ENCODE measurements at places on chromosomes 16 and 17. TPM values are rescaled to one million over a fixed set of nuclear protein-coding genes. Genes with fewer than 3 reads are reported as not detected.
A peak's percentile ranks its signal among the peaks of the same experiment; 100 is the strongest.

Gene TMEM106A
- total RNA-seq: 6.3 TPM

Gene SYT17
- not detected for total RNA-seq

Gene SOST
- not detected for total RNA-seq

Gene CCL8
- total RNA-seq: not detected

Gene SLC6A2
- total RNA-seq: not detected

Gene PPM1E
- total RNA-seq: not detected

Gene PYDC1
- total RNA-seq: not detected

Gene TPSD1
- not detected for total RNA-seq

DNA sequence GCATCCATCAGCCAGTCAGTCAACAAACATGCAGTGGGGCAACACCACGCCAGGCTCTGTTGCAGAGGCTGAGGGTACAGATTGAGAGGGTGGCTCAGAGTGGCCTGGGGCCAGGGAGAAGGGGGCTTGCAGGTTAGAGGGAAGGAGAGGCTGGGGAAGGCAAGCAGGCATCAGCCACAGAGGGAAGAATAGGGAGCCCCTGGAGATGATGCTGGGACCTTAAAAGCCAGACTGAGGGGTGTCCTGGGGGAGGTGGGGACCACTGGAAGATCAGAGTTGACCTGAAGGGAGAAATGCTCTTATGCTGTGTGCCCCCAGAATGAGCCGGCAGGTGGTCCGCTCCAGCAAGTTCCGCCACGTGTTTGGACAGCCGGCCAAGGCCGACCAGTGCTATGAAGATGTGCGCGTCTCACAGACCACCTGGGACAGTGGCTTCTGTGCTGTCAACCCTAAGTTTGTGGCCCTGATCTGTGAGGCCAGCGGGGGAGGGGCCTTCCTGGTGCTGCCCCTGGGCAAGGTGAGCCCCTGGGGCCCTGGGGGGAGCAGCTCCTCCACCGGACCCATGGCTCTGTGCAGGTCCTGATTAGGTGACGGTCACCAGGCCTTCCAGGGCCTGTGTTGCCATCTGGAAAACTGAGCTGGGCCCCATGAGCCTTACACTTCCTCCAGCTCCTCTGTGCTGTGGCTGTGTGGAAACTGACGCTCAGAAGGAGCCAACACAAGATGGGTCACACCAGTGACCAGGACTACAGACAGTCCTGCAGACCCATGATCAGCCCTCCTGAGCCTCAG lies 1.7 kb downstream of the CORO1A start:
- peak overlapping the region; percentile 100 for H3K4me3 ChIP-seq
- no peaks in the 10 kb centered on the region for H3K27me3 ChIP-seq
- H3K27ac ChIP-seq: peak overlapping the region; percentile 96
- no peak for DNase-seq

DNA sequence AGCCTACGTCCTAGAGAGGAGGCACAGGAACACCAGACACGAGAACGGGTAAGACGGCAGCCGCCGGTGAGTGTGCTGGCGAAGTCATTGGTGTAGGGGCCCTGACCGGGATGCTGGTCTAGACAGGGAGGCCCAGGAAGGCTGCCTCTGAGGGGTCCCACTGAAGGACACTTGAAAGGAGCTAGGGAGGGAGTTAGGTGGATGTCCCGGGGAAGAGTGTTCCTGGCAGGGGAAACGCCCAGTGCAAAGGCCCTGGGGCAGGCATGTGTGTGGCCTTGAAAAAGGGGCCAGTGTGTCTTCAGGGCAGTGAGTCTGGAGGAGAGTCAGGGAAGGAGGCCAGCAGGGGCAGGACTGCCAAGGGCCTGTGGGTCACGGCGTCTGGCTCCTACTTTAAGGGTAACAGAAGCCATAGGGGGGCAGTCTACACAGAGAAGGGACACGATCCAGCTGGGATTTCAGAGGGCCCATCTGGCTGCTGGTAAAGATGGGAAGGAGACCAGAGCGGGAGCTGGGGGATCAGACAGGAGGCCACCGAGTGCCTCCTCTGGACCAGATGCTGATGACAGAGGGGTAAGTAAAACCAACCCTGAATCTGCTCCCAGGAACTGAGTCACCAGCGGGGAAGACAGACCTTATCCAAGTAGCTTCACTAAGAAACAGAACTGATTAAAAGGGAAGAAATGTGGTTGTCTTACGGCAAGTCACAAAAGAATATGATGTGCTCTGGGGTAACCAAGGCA lies 115.9 kb downstream of the LITAF start:
- no peaks in the 10 kb centered on the region for H3K36me3 ChIP-seq
- no peaks in the 10 kb centered on the region for H3K27me3 ChIP-seq
- DNase-seq: no peak

GRCh38 chr17:34015253-34015652 lies 239.8 kb upstream of the CCL2 start:
- no peaks in the 10 kb centered on the region for H3K27me3 ChIP-seq
- H3K4me3 ChIP-seq: no peak overlapping the region
- H3K36me3 ChIP-seq: no peaks in the 10 kb centered on the region

- DNase-seq: peak; percentile 38
- H3K4me3 ChIP-seq: no peak overlapping the region
- H3K4me1 ChIP-seq: peaks cover 31% of the 10 kb centered on the region
- peaks cover 2% of the 10 kb centered on the region for H3K36me3 ChIP-seq
Observed at GRCh38 chr16:29148131-29148691, 163.4 kb downstream of the LAT start.

- H3K27me3 ChIP-seq: no peaks in the 10 kb centered on the region
- peak; percentile 35 for DNase-seq
- peak overlapping the region; percentile 98 for H3K27ac ChIP-seq
- peaks cover 56% of the 10 kb centered on the region for H3K4me1 ChIP-seq
- H3K4me3 ChIP-seq: peak overlapping the region; percentile 95
Observed at GRCh38 chr17:4142107-4142900, 526 bp downstream of the ZZEF1 start.

GRCh38 chr16:80591071-80591915 lies 50.5 kb downstream of the DYNLRB2 start:
- H3K36me3 ChIP-seq: no peaks in the 10 kb centered on the region
- no peaks in the 10 kb centered on the region for H3K27me3 ChIP-seq
- no peak overlapping the region for H3K27ac ChIP-seq
- no peak for DNase-seq

DNA sequence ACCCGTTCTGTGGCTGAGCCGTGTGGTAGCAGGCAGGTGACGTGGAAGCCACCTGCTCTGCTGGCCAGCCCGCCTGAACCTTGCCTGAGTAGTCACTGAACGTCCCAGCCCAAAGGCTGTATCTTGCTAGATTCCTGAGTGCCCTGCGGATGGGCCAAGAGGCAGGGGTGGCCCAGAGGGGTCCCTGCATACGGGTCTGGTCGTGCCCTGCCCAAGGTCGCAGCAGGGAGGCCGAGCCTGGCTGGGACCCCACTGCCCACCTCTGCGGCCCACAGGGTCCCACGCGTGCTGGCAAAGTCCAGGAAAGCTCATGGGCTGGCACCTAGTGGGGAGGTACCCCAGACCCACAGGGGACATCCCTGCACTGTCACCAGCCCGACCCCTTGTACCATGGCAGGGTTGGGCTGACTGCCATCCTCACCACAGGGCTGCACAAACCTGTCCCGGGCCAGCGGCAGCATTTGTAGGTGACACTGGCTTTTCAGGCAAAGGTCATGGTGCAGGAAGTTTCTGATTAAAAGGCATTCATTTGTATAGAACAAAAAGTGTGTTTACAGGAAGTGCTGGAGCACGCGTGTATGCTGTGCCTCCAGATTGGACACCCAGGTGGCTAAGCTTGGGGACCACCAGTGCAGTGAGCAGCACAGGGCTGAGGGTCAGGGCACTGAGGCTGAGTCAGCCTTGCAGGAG lies 45.1 kb upstream of the ZC3H18 start:
- H3K27ac ChIP-seq: no peak overlapping the region
- H3K4me3 ChIP-seq: no peak overlapping the region
- no peaks in the 10 kb centered on the region for H3K27me3 ChIP-seq
- DNase-seq: no peak
- peaks cover 10% of the 10 kb centered on the region for H3K4me1 ChIP-seq

- no peak overlapping the region for H3K27ac ChIP-seq
- no peak overlapping the region for H3K4me3 ChIP-seq
- H3K36me3 ChIP-seq: no peaks in the 10 kb centered on the region
Observed at GRCh38 chr16:75942351-75942750, 216.1 kb upstream of the CPHXL start.

GRCh38 chr16:50573279-50573678 lies 25.1 kb downstream of the NKD1 start:
- H3K27me3 ChIP-seq: no peaks in the 10 kb centered on the region
- H3K27ac ChIP-seq: no peak overlapping the region
- H3K4me3 ChIP-seq: no peak overlapping the region
- H3K4me1 ChIP-seq: no peaks in the 10 kb centered on the region
- H3K36me3 ChIP-seq: no peaks in the 10 kb centered on the region

GRCh38 chr17:1643293-1643998 lies 2.1 kb downstream of the SCARF1 start:
- no peaks in the 10 kb centered on the region for H3K36me3 ChIP-seq
- H3K4me3 ChIP-seq: peak overlapping the region; percentile 33
- H3K27ac ChIP-seq: no peak overlapping the region
- no peaks in the 10 kb centered on the region for H3K27me3 ChIP-seq
- peaks cover 36% of the 10 kb centered on the region for H3K4me1 ChIP-seq

DNA sequence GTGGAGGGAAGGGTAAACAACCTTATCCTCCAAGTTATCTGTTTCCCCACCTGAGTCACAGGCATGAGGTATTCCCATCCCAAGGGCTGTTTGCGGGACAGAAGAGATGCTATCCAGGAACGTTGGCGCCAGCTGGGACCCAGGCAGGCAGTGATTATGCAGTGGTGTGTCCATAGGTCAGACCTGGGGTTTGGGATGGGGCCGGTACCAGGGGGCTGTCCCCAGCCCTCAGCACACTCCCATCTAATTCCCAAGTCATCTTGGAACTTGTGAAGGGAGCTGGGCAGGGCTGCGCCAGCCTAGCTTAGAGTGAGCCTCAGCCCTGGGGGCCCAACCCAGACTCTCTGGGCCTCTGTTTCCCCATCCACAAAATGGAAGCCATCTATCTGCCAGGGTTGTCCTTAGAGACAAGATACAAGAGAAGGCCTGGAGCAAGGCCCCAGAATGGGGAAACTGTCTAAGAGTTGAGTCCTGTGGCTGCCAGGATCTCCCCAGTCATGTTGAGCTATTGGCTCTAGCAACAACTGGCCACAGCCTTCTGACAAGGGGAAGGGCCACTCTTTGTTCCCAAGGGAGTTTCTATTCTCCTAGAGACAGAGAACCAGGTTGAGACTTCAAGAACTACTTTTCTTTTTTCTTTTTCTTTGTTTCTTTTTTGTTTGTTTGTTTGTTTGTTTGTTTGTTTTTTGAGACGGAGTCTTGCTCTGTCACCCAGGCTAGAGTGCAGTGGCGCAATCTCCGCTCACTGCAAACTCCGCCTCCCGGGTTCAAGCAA lies 9.8 kb upstream of the JUP start:
- H3K27me3 ChIP-seq: no peaks in the 10 kb centered on the region
- H3K36me3 ChIP-seq: no peaks in the 10 kb centered on the region
- DNase-seq: no peak
- H3K4me3 ChIP-seq: no peak overlapping the region

DNA sequence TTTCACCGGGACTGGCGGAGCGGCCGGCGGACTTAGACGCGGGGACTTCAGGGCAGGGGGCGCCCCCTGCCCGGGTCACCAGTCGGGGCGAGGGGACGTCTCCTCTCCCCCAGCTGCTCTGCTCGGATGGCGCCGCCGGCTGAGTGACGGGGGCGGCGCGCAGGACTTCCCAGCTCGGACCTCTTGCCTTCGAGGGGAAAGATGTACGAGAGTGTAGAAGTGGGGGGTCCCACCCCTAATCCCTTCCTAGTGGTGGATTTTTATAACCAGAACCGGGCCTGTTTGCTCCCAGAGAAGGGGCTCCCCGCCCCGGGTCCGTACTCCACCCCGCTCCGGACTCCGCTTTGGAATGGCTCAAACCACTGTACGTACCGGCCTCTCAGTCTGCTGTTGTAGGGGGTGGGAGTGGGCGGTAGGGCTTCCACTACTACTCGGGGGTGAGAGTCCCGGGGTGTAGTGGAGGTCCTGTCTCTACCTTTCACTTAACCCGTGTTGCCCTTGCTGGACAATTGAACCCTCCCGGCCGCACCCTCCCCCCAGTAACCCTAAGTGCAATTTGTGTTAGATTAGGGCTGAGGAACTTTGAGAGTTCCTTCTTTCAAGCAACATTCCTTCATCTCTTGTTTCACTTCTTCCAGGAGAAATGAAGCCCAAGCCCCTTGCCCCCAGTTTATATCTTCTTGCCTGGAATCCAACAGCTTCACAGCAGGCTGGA lies 21.9 kb downstream of the GJD3 start:
- H3K4me1 ChIP-seq: peaks cover 94% of the 10 kb centered on the region
- peaks cover 22% of the 10 kb centered on the region for H3K36me3 ChIP-seq
- DNase-seq: no peak
- no peaks in the 10 kb centered on the region for H3K27me3 ChIP-seq
- H3K4me3 ChIP-seq: peak overlapping the region; percentile 72
- H3K27ac ChIP-seq: no peak overlapping the region

GRCh38 chr17:7191571-7192270 lies 12.6 kb upstream of the ASGR1 start:
- peak; percentile 57 for DNase-seq
- no peaks in the 10 kb centered on the region for H3K27me3 ChIP-seq
- H3K4me1 ChIP-seq: peaks cover 3% of the 10 kb centered on the region
- peaks cover 3% of the 10 kb centered on the region for H3K36me3 ChIP-seq
- no peak overlapping the region for H3K27ac ChIP-seq
- H3K4me3 ChIP-seq: no peak overlapping the region

GRCh38 chr17:43536236-43536992 lies 9.7 kb downstream of the ETV4 start:
- no peaks in the 10 kb centered on the region for H3K27me3 ChIP-seq
- no peaks in the 10 kb centered on the region for H3K36me3 ChIP-seq
- no peak for DNase-seq
- H3K27ac ChIP-seq: no peak overlapping the region
- H3K4me1 ChIP-seq: no peaks in the 10 kb centered on the region
- no peak overlapping the region for H3K4me3 ChIP-seq

DNA sequence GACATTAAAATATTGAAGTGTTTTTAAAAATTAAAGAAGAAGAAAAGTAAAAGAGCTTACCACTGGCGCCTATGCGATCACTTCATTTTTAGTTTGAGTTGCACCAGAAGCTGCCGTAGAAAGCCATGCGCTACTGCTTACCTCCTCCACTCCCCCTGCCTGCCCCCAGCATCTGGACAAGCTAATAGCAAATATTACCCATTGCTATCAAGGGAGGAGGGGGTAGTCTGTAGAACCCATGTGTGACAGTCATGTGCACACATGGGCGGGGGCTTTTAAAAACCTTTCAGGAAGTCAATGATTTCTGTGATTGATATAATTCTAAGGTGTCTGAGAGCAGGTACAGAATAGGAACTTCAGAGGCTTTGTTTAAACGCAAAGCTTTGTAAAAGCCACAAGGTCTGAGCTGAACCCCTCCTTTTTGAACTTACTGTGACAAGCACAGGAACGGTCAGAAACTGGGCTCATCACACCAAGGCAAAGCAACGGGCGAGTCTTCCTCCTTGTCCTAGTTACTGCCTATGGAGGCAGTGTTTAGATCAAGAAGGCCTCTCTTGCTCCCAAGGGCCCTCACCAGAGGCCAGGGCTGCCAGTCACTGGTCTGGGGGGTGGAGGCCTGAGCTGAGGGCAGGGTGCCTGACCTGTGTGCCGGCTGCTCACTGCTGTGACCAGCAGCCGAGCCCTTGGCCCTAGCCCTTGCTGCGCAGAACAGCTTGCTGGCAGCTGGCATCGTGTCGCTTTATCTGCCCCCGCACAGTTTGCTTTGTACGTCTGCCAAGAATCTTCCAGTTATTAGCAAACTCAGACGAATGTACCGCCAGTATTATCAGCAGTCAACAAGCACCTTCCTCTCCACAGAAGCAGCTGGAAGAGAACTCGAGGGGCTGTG lies 15.0 kb downstream of the GINS2 start:
- no peaks in the 10 kb centered on the region for H3K27me3 ChIP-seq
- no peak overlapping the region for H3K27ac ChIP-seq
- no peak for DNase-seq
- H3K4me1 ChIP-seq: no peaks in the 10 kb centered on the region
- H3K36me3 ChIP-seq: peaks cover 71% of the 10 kb centered on the region
- H3K4me3 ChIP-seq: no peak overlapping the region
